ENCODE measurements at places on chromosomes 5 and 9.

DNA sequence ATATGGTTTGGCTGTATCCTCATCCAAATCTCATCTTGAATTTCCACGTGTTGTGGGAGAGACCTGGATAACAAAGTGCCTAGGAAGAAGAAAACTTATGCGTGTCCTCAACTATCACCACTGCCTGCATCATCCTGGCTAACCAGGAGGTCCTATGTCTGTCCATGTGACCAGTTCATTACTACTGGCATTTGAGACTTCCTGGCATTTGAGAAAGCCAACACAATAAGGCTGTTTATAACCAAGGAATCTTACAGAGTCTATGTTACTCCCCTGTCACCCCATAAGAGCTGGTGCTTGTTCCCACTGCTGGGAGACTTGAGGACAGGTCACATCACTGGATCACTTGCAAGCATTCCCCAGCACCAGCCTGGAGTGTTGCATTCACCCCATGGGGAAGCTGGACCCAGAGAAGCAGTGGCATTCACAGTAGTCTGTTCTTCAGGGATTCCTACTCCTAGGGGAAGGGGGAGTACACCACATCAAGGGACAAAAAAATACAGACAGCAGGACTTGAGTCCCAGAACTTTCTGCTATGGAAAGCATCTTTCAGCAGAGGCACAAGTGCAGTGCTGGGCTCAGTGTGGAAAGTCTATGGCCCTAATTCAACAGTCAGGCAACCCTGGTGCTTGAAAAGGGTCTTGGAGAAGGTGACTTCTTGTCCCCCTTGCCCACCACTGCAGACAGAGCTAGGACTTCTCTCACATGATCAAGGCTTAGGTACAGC is 717.1 kb downstream of the SEMA5A start:
- no peak for DNase-seq

DNA sequence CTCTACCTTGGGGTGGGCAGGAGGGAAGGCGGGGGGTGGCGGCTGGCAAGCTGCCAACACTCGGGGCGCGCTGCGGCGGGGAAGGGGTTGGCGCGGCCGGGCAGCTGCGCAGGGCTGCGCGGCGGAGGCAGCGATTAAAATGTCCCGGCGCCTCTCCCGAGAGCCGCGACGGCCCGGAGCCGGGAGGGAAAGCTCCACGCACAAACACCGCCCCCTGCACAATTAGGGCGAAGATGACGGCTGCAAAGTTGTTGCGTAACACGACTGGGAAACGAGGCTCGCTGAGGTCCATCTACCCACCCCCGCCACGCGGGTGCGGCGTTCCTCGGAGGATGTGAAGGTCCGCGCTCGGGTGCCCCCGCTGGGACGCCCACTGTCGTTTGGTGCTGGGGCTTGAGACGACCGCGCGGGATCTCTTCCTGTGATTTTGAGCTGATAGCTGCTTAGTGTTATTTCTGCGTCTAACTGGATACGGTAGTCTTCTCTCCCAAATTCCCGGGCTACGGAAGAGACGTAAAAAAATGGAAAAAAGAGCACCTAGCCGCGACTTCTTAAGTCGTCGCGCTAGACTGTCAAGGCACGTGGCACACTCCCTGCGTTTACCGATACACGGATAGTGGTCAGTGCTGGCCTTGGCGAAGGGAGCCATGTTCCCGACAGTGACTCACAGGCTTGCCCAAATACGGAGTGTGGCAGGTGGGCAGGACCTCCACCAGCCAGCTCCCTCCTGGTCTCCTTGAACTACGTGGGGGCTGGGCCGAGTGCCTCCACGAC is 958 bp upstream of the NFIL3 start:
- DNase-seq, result no peak

- no peak for DNase-seq
Observed at GRCh38 chr5:168612996-168613395, 33.8 kb upstream of the PANK3 start.

- DNase-seq, result no peak
Observed at GRCh38 chr9:116243708-116244107, 90.1 kb downstream of the PAPPA start.

DNA sequence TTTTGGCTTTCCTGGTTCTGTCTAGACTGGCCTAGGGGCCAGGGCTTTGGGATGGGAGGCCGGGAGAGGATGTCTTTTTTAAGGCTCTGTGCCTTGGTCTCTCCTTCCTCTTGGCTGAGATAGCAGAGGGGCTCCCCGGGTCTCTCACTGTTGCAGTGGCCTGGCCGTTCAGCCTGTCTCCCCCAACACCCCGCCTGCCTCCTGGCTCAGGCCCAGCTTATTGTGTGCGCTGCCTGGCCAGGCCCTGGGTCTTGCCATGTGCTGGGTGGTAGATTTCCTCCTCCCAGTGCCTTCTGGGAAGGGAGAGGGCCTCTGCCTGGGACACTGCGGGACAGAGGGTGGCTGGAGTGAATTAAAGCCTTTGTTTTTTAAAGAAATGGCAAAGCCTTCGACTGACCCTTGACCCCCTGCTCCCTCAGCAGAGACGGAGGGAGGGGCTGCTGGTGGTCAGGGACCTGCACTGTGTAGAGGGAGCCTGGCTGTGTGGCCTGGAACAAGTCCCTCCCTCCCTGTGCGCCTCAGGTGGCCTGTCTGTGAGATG is 11.1 kb downstream of the FPGS start:
- DNase-seq, result no peak

DNA sequence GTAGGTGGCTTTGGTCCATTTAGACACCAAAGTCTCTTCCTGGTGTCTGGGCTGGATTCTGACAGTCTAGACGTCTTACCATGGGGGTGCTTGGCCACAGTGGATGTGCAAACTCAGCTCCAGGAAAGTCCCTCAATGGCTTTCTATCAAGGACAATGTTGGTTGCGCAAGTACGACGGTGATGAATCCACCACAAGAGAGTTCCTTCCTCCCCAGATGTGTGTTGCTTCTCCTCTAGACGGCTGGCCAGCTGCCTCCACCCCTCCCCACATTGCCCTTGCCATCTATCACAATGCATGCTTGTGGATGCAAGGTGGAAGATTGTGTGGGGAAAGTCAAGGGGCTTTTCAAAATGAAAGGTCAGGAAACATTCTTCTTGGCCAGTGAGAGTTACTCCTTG is 89.7 kb upstream of the IRX2 start:
- DNase-seq, result no peak

DNA sequence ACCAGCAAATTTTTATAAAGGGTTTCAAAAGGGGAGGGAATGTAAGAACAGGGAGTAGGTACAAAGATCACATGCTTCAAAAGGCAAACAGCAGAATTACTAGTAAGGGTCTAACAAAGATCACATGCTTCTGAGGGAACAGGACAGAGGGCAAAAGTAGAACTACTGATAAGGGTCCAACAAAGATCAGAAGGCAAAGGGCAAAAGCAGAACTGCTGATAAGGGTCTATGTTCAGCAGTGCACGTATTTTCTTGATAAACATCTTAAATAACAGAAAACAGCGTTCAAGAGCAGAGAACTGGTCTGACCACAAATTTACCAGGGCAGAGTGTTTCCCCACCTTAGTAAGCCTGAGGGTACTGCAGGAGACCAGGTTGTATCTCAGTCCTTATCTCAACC is 469.5 kb upstream of the PIK3R1 start:
- no peak for DNase-seq

- DNase-seq, result no peak
Observed at GRCh38 chr9:18675332-18675731, 201.4 kb downstream of the ADAMTSL1 start.

DNA sequence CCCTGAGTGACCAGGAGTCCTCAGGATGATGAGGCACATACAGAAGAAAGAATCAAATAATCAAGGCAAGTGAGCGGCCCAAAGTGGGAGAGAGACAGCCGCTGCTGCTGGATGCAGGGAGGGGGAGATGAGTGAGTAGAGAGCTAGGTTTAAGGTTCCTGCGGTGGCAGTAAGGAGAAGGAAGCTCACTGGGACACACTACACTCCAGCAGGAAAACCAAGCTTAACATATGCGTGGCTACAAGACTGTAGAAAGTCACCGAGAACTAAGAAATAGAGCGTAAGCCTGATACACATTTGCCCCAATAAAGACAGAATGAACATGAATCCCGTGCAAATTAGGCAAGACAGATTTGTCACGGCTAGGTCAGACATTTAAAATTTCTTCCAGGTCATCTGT is 470.2 kb downstream of the KDM4C start:
- no peak for DNase-seq

- no peak for DNase-seq
Observed at GRCh38 chr5:76493190-76493837, 90.2 kb downstream of the IQGAP2 start.

DNA sequence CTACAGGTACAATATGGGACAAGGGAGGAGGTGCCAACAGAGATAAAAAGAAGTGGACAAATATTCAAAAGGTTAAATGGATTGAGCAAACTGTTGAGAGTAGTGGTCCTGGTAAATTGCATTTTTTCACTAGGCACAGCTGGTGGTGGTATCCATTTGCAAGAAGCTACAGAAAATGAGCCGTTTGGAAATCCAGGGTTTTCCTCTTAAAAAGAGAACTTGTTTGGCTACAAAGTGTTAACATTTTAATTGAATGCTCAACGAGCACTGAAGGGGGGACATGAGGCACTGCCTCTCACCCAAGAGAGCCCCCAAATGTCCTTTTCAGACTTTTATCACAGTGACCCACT is 491 bp upstream of the ZCCHC9 start:
- no peak for DNase-seq

GRCh38 chr9:89139455-89139854 is 39.2 kb downstream of the SHC3 start:
- DNase-seq, result no peak

- DNase-seq, result no peak
Observed at GRCh38 chr5:99033014-99033900, 104.5 kb upstream of the CHD1 start.

DNA sequence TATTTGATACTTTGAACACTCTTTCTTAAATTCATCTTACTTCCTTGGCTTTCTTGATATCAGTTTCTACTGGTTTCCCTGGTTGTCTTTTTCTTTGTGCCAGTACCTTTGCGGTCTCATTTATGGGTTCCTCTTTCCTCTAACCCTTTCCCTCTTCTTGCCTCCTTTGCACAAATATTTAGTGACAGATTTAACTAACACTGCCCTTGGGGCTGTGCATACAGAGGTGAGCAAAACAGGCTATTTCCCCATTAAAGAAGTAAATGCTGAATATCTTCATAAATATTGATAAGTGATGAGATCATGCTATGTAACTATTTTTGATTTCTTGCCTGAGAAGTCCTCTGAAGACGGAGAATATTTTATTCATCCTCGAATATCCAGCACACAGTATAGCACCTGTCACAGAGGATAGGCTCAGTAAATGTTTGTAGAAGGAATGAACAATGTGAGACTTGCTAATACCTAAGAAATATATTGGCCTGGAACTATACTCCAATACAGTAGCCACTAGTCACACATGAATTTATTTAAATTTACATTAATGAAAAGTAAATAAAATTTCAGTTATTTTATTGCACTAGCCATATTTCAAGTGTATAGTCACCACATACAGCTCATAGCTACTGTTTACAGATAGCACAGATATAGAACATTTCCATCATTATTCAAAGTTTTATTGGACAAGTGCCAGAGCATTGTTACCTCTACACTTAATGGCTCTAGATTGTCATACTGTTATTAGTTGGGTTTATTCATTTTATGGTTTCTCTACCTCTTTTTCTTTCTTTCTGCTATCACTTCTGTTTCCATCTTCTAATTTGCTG is 90.4 kb downstream of the RIC1 start:
- DNase-seq, result peak; percentile 13

DNA sequence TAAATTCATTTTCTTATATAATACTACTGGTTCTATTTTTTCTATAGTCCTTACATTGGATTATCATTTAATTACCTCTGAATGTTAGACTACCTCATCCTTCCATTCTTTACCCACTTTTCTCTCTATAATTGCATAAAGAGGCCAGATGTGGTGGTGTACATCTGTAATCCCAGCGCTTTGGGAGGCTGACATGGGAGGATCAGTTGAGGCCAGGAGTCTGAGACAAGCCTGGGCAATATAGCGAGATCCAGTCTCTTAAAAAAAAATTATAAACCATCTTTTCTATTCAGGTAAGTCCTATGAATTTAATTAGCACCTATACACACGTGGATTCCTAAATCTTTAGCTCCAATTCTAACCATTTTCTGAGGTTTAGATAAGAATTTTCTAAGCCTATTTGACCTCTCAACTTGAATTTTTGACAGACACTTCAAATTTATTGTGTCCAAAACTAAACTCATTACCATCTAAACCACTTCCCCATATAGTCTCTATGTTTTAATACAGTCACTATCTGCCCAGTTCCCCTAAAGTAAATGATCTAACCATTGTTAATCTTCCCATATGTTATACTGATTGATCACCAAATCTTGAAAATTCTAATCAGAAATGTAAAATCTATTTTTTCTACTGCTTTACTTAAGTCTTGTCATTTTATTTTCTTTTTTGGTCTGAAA is 33.0 kb upstream of the CHD1 start:
- no peak for DNase-seq

DNA sequence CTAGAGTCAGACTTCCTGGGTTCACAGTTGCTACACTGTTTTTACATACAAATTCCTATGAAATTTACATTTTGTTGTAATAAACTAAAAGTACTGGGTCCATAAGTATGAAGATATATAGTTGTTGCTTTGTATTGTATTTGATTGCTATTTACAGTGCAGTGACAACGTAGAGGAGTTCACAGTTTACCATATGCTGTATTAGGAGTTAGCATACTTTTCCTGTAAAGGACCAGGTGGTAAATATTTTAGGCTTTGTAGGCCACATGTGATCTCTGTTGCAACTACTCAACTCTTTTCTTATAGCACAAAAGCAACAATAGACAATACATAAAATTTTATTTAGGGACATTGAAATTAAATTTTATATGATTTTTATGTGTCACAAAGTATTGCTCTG is 18.0 kb downstream of the PAM start:
- DNase-seq, result no peak

DNA sequence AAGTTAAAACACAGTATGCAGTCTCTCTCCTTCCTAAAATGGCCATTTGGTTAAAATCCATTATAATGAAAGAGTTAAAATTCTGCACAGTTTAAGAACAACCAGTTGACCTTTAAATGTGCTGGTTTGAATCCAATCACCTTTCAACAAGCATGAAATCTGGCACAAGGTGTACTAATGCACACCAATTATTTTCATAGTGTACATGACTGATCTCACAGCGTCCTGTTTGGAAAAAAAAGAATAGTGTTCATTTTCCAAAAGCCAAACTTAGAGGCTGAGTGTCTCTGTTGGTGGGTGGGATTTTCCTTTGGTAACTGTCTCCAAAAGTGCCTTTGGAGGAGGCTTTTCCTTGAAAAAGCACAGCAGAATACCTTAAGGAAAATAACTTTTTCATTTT is 180.6 kb downstream of the DEPDC1B start:
- no peak for DNase-seq

Measured in NCI-H1048 (cell line).